ENCODE measurements at places on chromosomes 7 and 10.

DNA sequence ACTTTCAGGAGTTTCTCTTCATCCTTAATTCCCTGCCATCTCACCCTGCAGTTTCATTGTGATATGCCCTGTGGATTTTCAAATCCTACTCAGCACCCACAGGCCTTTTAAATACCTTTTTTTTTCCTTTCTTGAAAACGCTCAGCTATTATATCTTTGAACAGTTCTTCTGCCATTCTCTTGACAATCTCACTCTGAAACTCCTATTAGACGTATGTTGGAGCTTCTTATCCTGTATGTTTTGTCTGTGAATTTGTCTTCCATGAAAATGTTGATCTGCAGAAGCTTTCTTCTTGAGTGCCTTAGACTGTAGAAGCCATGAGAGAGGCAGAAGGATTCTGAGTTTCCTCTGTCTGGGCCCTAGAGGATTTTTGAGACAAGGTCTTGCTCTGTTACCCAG, 18.9 kb upstream of the YAE1 start:
- DNase-seq: no peak

DNA sequence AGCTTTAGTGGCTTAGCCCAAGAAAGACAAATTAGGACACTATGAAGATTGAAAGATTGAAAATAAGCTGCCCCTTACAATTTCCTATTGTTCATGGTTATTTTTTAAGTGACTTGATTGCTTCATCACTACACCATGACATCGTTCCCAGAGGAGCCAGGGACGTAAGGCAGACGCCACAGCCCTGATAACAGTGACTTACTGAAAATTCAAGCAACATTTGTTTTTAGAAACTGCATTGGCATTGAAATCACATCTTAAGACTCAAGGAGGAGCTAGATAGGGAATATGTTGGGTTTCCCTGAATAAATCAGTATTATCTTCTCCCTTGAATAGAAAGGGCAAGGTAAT, 38.7 kb upstream of the ANK3 start:
- DNase-seq: no peak

DNA sequence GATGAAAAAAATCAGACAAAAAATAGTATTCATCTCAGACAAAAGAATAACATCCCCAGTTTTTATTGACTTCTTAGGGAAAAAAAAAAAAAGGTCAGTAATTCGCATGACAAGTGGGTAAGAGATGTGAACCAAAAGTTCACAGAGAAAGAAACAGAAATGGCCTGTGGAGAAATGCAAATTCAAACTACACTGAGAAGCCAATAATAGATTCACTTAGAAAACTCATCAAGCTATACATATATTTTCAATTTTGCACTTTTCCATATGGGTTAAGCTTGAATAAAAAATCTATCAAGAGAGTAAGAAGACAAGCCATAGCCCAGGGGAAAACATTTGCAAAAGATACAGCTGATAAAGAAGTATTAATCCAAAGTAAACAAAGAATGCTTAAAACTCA, 28.0 kb downstream of the HERC4 start:
- DNase-seq: no peak

GRCh38 chr7:142535123-142535779, 214.0 kb upstream of the PRSS1 start:
- no peak for DNase-seq

DNA sequence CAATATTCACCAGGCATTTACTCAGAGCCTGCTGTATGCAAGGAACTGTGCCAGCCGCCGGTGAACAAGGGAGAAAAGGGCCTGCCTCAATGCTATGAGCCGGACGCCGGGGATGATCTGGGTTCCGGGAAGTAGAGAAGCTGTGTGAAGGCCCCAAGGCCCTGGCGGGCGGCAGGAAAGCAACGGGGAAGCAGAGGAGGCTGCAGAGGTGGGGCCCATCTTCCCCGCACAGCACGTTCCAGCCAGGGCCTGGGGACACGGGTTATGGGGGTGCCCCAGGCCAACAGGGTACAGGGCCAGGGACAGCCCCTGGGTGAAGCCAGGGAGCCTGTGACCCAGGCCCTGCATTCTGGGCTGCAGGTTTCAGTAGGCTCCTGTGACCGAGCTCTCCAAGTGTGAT, 179.3 kb downstream of the MAD1L1 start:
- DNase-seq: no peak

DNA sequence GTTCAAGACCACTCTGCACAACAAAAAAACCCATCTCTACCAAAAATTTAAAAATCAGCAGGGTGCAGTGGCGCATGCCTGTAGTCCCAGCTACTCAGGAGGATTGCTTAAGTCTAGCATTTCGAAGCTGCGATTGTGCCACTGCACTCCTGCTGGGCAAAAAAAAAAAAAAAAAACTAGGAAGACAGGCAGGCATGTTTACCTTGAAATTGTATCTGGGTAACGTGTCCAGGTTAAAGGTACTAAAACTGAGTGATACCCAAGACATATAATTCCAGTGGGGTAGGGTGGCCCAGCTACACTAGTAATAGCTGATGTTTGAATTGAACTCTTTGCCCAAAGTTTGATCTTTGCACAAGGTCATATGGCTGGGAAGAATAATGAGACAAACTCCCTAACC, 16.2 kb downstream of the GHITM start:
- no peak for DNase-seq

- no peak for DNase-seq
Observed at GRCh38 chr10:44913350-44914081, 2.4 kb downstream of the TMEM72 start.

GRCh38 chr10:48332871-48333216, 26.4 kb downstream of the MAPK8 start:
- no peak for DNase-seq

- DNase-seq: no peak
Observed at GRCh38 chr10:51896849-51897248, 197.5 kb upstream of the CSTF2T start.

DNA sequence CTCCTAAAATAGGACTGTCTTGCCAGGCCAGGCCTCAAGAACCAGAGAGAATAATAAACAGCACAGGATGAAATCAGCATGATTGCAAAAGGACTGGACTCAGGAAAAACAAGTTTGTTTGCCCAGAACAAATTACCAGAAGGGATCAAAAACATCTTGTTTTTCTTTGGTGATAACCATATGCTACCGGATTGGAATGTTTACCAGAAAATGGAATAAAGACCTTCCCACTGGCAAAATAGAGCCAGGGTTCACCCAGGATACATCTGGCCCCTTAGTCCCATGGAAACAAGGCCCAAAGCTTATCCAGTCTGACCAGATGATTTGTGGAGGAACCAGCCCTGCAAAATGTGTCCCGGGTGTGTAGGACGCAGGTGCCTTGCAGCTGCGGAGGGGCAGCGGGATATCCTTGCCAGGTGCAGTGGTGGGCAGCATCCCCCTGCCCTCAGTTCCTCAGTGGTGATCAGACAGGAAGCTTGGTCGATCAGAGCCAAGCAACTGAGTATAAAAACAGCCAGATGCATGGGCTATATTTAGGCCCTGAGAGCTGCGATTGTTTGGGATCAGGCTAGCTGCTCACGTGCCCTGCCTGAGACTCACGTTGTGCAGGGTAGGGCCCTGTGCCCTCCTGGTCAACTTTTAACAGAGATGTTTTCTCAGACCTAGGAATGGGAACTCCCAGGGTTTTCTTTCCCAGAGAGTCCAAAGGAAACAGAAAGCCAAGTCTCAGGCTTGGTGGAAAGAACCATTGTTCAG, 4.6 kb upstream of the ZNF22 start:
- no peak for DNase-seq

DNA sequence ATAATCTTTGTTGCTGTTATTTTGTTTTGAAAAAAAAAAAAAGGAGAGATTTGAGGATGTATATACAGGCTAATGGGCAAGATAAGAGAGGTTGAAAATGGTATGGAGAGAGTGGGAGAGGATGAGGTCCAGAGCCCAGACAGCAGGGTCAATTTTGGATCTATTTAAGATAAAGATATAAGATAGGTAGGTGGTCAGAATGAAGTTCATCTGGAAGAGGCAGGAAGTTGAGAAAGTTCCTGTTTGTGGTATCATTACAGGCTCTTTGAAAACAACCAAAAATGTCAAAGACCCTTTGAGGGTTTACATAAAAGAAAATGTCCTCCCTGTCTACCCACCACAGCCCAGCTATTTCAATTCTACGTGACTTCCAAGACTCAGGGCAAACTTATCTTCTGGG, 7.5 kb downstream of the CEP41 start:
- no peak for DNase-seq
